ENCODE measurements at places on chromosomes 2 and 18. TPM values are rescaled to one million over a fixed set of nuclear protein-coding genes. Genes with fewer than 3 reads are reported as not detected.

The TMEM87B gene
- total RNA-seq: 29.4 TPM

The NDUFS1 gene
- total RNA-seq: 126 TPM

The STK36 gene
- 39.1 TPM for total RNA-seq

The TACR1 gene
- total RNA-seq: 0.73 TPM

The RGPD3 gene
- total RNA-seq: 0.20 TPM

The TMEFF2 gene
- 3.3 TPM for total RNA-seq

The LIMS2 gene
- 8.3 TPM for total RNA-seq

The AGAP1 gene
- 19.0 TPM for total RNA-seq

The INHBB gene
- 0.52 TPM for total RNA-seq

The FTCDNL1 gene
- 0.59 TPM for total RNA-seq

The LHCGR gene
- not detected for total RNA-seq

The MTHFD2 gene
- 233 TPM for total RNA-seq

The CPO gene
- total RNA-seq: not detected

The ACADL gene
- total RNA-seq: 0.33 TPM

The DNAH7 gene
- total RNA-seq: 0.46 TPM

The LRRTM4 gene
- not detected for total RNA-seq

The HDAC4 gene
- 17.7 TPM for total RNA-seq

The TUBA4B gene
- not detected for total RNA-seq

The REG3G gene
- total RNA-seq: not detected

The TMX3 gene
- total RNA-seq: 101 TPM

The TOGARAM2 gene
- total RNA-seq: under 0.01 TPM

The CD8A gene
- total RNA-seq: 0.07 TPM

The PNPT1 gene
- 22.2 TPM for total RNA-seq

The TMEM182 gene
- 3.7 TPM for total RNA-seq

The MAP3K2 gene
- 54.9 TPM for total RNA-seq

The SOWAHC gene
- 13.1 TPM for total RNA-seq

The RIT2 gene
- total RNA-seq: not detected

The C2orf74 gene
- 11.3 TPM for total RNA-seq

The KCNE4 gene
- total RNA-seq: 37.7 TPM

The ATP6V1C2 gene
- not detected for total RNA-seq

The CASP8 gene
- total RNA-seq: 22.2 TPM

The MAB21L4 gene
- not detected for total RNA-seq

The TMEM198 gene
- total RNA-seq: 1.3 TPM

The POTEJ gene
- not detected for total RNA-seq

The YES1 gene
- 71.1 TPM for total RNA-seq

The CABLES1 gene
- 14.1 TPM for total RNA-seq

The LYPD6 gene
- 0.07 TPM for total RNA-seq

The PRSS56 gene
- total RNA-seq: not detected

The GPR155 gene
- 9.3 TPM for total RNA-seq

The SP140L gene
- total RNA-seq: 8.2 TPM

The IMPA2 gene
- 3.1 TPM for total RNA-seq

The ABCG5 gene
- not detected for total RNA-seq

The CCT7 gene
- 296 TPM for total RNA-seq

The SNX17 gene
- 111 TPM for total RNA-seq

The ADAM23 gene
- 28.9 TPM for total RNA-seq

The TTR gene
- total RNA-seq: not detected

The RNF25 gene
- 21.2 TPM for total RNA-seq

The EIPR1 gene
- total RNA-seq: 25.1 TPM

The ACMSD gene
- total RNA-seq: not detected

The PLCD4 gene
- total RNA-seq: 2.0 TPM

The COLEC11 gene
- 1.4 TPM for total RNA-seq
